Type B pancreatic cell (in vitro differentiated cells): ENCODE measurements at places on chromosomes 4 and X.

DNA sequence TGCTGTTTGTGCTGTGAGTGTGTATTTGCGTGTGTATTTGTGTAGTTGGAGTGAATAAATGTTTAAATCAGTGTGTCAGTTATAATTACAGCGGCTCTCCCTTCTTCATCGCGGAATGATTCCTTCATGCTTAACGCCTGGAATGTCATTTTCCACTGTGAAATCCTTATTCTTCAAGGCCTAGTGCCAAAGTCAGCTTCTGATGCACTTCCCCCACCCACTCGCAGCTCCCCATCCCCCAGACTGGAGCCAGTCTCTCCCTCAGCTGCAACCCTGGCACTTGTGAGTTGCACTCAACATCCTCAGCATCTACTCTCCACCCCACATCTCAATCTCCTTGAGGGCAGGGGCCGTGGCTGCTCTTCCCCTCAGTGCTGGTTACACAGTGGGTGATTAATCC is 583.0 kb downstream of the BCOR start:
- no peak for DNase-seq

- no peak for DNase-seq
Observed at GRCh38 chr4:113607147-113607720, 154.3 kb downstream of the CAMK2D start.

DNA sequence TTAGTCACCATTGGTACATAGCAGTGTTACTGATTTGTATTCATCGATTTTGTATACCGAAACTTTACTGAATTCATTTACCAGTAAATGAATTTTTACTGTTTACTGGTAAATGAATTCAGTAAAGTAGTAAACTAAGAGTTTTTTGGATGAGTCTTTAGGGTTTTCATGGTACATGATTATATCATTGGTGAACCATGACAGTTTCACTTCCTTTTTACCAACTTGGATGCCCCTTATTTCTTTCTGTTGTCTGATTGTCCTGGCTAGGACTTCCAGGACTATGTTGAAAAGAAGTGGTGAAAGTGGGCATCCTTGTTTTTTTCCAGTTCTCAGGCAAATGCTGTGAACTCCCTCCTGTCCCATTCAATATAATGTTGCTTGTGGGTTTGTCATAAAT is 494.9 kb downstream of the GALNTL6 start:
- no peak for DNase-seq

DNA sequence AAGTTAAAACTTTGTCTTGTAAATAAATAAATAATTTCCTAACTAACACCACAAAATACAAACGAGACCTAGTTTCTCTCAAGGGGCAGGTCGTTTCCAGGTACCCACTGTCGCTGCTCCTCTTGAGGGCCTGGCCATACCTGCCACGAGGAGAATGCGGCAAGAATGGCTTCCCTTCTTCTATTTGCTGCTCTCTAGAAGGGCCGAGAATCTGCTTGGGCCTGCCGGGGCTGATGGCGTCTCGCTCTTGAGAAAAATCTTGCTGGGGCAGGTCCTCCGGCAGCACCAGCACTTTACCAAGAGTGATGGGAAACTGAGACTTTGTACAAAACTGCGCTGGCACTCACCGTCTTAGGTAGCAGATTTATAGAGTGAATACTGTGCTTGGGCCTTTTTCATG is 31.5 kb downstream of the CYLC1 start:
- no peak for DNase-seq

DNA sequence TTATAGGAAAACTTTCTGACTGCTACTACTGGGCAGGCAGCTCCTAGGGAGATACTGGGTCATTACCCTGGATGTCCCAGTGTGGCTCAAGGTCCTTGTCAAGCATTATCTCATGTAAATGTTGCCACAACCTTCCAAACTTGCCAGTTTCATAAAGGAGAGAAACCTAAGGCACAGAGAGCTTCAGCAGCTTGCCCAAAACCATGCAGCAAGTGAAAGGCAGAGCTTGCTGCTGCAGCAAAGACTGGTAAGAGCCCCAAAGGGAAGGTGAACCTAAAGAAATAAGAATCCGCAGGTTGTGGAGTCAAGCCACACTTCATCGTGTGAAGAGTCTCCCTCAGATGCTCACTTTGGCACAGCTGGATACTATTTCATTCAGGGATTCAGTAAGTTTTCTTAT is 2.3 kb downstream of the MPP1 start:
- DNase-seq: no peak

- no peak for DNase-seq
Observed at GRCh38 chrX:104419926-104420325, 146.1 kb upstream of the IL1RAPL2 start.

DNA sequence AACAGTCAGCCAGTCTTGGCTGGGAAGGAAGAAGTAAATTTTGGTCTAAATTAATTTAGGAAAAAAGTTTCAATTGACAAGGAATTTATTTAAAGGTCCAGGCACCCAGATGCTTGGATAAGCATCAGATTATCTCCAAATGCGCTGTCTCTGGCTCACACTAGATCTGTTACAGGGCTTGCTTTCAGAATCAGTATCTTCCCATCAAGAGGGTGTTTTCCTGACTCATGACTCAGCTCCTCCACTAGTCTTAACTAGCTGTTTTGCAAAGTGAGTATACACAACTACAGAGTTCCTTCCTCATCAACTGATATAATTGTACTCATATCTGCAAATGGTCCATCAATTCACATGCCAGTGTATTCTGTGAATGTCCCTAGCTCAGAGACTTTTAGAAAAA is 482.1 kb upstream of the CPEB2 start:
- no peak for DNase-seq

DNA sequence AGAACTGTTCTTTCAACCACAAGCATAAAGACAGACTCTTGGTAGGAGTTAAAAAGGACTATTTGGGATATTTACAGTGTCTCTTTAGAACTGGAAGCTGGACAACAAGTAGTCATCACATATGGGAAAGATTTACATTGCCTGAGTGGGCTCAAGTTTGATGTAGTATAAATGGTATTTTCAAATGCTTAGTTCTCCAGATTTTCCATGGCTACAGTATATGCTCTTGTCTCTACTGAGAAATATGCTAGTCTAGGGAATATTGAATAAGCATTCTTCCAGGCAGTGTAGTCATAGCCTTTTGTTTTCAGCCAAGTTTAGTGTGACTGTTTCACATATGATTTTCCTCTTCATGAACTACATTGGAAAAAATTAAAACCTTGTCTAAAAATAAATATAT is 315.6 kb downstream of the ARHGAP24 start:
- DNase-seq: no peak

GRCh38 chr4:125434136-125434535 is 119.4 kb downstream of the FAT4 start:
- DNase-seq: no peak

DNA sequence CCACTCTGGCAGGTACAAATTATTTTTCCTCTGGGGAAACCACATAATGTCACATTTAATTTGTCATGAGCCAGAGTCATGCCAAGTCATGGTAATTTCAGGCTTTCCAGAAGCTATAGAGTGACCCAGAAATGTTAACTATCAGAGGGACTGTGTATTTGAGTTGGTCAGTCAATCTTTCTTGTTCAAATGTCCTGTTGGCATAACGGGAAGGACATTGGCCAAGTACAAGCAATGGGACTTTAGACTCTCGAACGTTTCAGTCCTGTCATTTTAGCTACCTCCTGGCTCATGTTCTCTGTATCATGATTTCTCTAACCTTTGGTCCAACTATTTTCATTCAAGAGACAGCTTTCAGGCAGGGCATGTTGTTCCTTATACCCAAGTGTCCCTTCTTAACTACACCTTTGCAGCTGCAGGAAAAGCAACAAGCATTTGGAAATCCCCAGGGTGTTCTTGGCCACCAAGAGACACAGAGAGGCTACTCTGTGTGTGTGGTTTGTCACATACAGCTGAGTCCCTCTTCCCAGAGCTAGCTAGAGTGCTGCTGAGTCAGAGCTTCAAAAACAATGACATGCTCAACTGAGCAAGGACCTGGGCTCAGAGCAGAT is 142.6 kb downstream of the EGF start:
- no peak for DNase-seq

GRCh38 chrX:68249401-68249831 is 183.9 kb downstream of the OPHN1 start:
- DNase-seq: no peak

- no peak for DNase-seq
Observed at GRCh38 chr4:98446499-98447375, 185.6 kb downstream of the RAP1GDS1 start.

DNA sequence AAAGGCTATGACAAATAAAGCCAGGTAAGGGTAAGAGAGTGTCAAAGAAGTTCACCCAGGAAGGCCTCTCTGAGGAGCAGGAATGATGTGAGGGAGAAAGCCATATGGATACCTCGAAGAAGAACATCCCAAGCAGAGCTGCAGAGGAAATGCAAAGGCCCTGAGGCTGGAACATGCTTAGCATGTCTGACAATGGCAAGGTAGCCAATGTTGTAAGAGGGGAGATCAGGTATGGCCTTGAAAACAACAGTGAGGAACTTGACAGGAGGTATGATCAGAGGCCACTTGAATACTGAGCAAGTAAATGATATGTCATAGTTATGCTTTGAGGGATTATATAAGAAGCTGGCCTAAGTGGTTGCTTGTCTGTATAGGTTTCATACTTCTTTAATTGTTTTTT is 3.8 kb downstream of the SCFD2 start:
- no peak for DNase-seq

GRCh38 chrX:109926743-109927662 is 75.9 kb upstream of the TMEM164 start:
- DNase-seq: no peak

DNA sequence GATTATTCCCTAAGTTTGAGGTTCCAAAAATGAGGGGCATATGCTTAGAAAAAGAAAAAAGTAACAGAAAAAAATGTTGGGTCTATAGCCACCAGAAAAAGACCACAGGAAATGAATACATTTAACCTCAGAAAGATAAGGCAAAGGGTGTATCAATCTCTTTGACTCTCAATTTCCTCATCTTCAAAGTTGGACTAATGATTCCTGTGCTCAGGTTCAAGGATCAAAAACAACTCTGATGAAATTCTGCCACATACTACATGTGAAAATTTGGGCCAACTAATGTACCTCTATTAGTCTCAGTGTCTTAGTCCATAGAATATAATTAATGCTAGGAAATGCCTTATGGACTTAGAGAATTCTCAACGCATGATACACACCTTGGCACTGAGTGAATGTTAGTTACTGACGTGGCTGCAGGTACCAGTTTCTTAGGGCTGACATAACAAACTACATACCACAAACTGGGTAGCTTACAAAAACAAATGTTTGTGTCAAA is 257.7 kb downstream of the ANKRD50 start:
- DNase-seq: no peak

DNA sequence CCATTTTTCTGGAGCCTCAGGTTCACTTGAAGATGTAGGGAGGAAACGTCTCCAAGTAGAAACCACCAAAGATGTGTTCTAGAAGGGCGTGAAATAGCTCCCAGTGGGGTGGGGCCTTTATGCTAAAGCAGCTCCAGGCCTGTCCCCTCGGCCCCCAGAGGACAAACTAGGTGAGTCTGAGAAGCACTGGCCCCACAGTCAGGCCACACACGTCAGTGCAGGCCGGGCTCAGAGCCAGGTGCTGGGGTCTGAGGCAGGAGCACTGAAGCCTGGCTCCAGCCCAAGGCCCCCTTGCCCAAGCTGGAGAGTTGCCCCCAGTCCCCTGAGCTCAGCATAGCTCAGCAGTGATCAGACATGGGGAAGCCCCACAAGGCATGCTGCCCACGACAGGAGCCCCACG is 95.4 kb upstream of the PSAPL1 start:
- DNase-seq: no peak

DNA sequence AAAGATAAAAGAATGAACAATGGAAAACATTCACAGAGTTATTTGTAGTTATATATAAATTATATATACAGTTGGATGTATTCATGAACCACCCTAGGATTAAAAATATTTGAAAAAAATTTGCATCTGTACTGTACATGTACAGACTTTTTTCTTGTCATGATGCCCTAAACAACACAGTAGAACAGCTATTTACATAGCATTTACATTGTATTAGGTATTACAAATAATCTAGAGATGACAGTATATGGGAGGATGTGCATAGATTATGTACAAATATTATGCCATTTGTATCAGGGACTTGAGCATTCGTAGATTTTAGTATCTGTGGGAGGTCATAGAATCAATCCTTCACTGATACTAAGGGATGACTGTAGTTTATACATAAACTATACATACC is 44.8 kb downstream of the GSTCD start:
- no peak for DNase-seq

DNA sequence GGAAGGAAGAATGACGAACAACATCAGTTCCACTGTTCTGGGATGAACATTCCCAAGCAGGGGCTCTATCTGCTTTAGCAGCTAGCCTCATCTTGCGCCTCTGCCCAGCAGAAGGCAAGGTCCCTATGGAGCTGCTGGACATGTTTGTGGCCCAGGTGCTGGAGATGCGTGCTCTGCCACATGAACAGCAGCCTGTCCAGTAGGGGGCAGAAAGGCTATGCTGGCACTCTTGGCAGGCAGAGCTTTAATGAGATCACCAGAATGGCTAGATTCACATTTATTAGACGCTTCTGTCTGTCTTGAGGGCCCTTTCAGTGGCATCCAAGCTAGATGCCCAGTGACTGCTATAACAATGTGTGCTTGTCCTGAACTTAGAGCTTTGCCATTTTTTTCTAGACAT is 1826.0 kb downstream of the STIM2 start:
- DNase-seq: peak; percentile 63

- DNase-seq: no peak
Observed at GRCh38 chr4:138310991-138311390, 68.8 kb upstream of the SLC7A11 start.

- DNase-seq: no peak
Observed at GRCh38 chr4:142367418-142368180, 478.5 kb downstream of the INPP4B start.

GRCh38 chrX:130091980-130092522 is 18.2 kb downstream of the ELF4 start:
- DNase-seq: no peak

- DNase-seq: no peak
Observed at GRCh38 chr4:153622778-153623240, 61.3 kb upstream of the TLR2 start.
